ENCODE measurements at places on chromosomes 4 and X. TPM values are rescaled to one million over a fixed set of nuclear protein-coding genes. Genes with fewer than 3 reads are reported as not detected.

Gene SEPTIN11
- 47.4 TPM for polyA plus RNA-seq

- DNase-seq, result no peak
Observed at GRCh38 chr4:105241451-105241850, 94.8 kb downstream of the TET2 start.

Gene UPF3B
- polyA plus RNA-seq, result 8.5 TPM

- no peak for DNase-seq
Observed at GRCh38 chr4:97627750-97628149, 515.5 kb downstream of the STPG2 start.

Gene CLDN22
- not detected for polyA plus RNA-seq

GRCh38 chr4:16122308-16122711, 38.5 kb upstream of the PROM1 start:
- DNase-seq, result no peak

Gene HDAC8
- polyA plus RNA-seq, result 30.6 TPM
